ENCODE measurements at places on chromosomes 3 and 15. TPM values are rescaled to one million over a fixed set of nuclear protein-coding genes. Genes with fewer than 3 reads are reported as not detected.

Gene PAK6
- total RNA-seq = 0.27 TPM

Gene GOLGA8O
- total RNA-seq = 1.7 TPM

Gene LTK
- 0.25 TPM for total RNA-seq

Gene BCL2A1
- 104 TPM for total RNA-seq

Gene CNTN3
- not detected for total RNA-seq

DNA sequence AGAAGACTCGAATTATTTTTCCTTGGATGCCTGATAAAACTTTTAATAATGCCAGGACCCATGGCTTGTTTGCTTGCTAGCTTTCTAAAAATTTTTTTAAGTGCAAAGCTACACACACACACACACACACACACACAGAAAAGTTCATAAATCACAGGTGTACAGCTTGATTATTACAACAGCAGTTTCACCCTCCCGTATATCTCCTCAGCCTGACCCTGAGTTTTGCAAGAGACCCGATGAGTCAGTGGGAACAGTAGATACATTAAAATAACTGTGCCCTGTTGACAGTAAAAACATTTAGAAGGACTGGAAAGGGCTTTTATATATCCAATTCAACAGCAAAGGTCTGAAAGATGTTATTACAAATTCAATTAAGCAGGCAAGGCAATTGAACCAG, 46.7 kb downstream of the EMC4 start:
- peaks cover 49% of the 10 kb centered on the region for H3K36me3 ChIP-seq
- H3K27ac ChIP-seq = no peak overlapping the region
- H3K27me3 ChIP-seq = no peaks in the 10 kb centered on the region
- no peak for DNase-seq

GRCh38 chr15:96473556-96473955, 143.1 kb downstream of the NR2F2 start:
- no peaks in the 10 kb centered on the region for H3K36me3 ChIP-seq
- H3K27ac ChIP-seq = no peak overlapping the region
- DNase-seq = no peak
- no peaks in the 10 kb centered on the region for H3K27me3 ChIP-seq
- H3K4me1 ChIP-seq = no peaks in the 10 kb centered on the region

GRCh38 chr15:89058876-89059405, 29.3 kb upstream of the ABHD2 start:
- no peak overlapping the region for H3K27ac ChIP-seq
- no peak for DNase-seq
- no peaks in the 10 kb centered on the region for H3K36me3 ChIP-seq
- peaks cover 7% of the 10 kb centered on the region for H3K4me1 ChIP-seq
- no peaks in the 10 kb centered on the region for H3K27me3 ChIP-seq

- no peak for DNase-seq
- no peak overlapping the region for H3K27ac ChIP-seq
- peaks cover 6% of the 10 kb centered on the region for H3K36me3 ChIP-seq
- peaks cover 22% of the 10 kb centered on the region for H3K4me1 ChIP-seq
- no peak overlapping the region for H3K4me3 ChIP-seq
- no peaks in the 10 kb centered on the region for H3K27me3 ChIP-seq
Measured at GRCh38 chr3:106347350-106347749, 478.5 kb upstream of the CBLB start.

GRCh38 chr3:130480736-130481135, 36.2 kb upstream of the COL6A6 start:
- H3K27ac ChIP-seq = no peak overlapping the region
- H3K27me3 ChIP-seq = no peaks in the 10 kb centered on the region
- no peaks in the 10 kb centered on the region for H3K4me1 ChIP-seq
- DNase-seq = no peak
- no peak overlapping the region for H3K4me3 ChIP-seq
- H3K36me3 ChIP-seq = no peaks in the 10 kb centered on the region

DNA sequence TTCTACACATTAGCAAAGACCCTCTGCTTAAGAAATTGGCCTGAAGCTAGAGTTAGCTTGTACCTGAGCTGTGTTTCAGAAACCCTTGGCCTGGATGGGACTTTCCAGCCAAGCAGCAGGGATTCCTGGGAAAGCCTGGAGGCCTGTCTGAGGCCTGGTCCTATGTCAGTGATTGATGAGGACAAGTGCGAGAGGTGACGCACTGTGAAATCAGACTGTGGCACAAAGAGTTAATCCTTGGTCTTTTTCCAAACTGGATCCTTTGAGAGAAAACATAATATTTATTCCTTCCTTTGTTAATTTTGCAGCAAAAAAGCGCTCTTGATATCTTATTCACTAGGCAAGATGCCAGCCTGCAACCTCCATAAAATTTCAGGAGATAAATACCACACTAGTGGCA, 225.0 kb upstream of the ATP11B start:
- no peaks in the 10 kb centered on the region for H3K36me3 ChIP-seq
- no peak for DNase-seq
- no peaks in the 10 kb centered on the region for H3K4me1 ChIP-seq

- H3K4me1 ChIP-seq = no peaks in the 10 kb centered on the region
- no peak within 1 kb of the TSS for H3K27ac ChIP-seq
- no peaks in the 10 kb centered on the region for H3K27me3 ChIP-seq
Measured at GRCh38 chr15:52191207-52191606, at the start of gene GNB5. TSS of gene GNB5 (minus strand) at chr15:52191392. CDS start at chr15:52184676, 6,716 bp downstream.

Data from activated T-helper 2 cell treated with anti-CD3 and anti-CD28 coated beads, Interferon-gamma antibody, Interleukin-2, Interleukin-4, amounts not matched to agents 10 μg/mL and 5 μg/mL and 100 μg/mL, durations not matched to agents 14 hours and 24 hours and 36 hours (primary cell).